ENCODE measurements at places on chromosomes 12 and 14.

DNA sequence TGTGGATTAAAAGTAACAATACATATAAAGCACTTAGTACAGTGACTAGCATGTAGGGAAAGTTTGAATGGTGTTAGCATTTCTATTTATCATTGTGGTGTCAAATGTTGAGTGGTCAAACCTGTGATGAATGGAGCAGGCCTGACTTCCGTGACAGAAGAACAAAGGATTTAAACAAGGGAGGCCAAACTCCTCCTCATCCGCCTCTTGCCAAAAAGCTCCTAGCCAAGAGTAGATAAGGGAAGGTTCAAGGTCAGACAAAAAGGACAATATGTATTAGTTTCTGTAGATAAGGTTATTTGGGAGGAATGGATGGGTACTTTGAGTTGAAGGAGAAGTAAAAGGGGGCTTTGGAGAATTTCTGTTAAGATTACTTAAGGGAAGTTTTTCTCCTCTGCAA, 6.5 kb downstream of the RNASE7 start:
- no peak for DNase-seq

DNA sequence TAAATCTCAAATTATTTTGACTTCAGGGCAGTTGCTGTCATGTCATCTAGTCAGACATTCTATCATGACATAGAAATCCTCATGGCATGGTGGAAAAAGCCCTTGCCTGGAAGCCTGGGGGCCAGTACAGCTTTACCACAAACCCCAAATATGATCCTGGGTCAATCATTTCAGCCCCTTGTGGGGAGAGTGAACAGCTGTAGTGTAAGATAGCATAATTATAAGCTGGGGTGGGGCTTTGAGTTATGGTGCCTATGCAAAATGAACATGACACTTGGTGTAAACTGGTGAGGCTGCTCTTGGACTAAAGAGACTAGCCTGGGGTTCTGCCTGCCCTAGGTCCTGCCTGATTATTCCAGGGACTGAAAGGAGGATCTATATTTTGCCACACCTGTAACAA, 207.7 kb upstream of the DDHD1 start:
- no peak for DNase-seq

GRCh38 chr12:44817687-44818086, 58.4 kb downstream of the NELL2 start:
- DNase-seq: no peak

DNA sequence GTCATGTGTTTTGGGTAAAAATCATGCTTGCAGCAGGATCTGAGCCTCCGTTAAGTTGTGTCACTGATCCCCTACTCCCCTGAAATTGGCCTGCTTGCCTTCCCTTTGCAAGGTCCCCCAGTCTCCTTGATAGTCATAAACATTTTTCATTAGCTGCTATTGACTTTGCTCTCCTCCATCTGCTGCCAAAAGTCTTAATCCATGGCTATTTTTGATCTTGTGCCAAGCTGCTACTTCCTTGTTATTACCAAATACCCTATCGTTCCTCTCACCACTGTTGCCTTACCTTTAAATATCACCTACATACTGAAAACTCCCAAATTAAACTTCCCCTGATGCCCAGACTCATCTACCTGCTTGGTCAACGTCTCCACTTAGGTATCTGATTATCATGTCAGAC, 148.3 kb downstream of the PHLDA1 start:
- no peak for DNase-seq

- no peak for DNase-seq
These were observed 24.5 kb downstream of the NELL2 start for GRCh38 chr12:44851586-44851985.

GRCh38 chr12:47813511-47814196, 6.0 kb downstream of the HDAC7 start:
- no peak for DNase-seq

GRCh38 chr14:61026526-61026925, 45.5 kb downstream of the SLC38A6 start:
- DNase-seq: no peak

- no peak for DNase-seq
These were observed 539.8 kb downstream of the NRXN3 start for GRCh38 chr14:78709795-78710557.

DNA sequence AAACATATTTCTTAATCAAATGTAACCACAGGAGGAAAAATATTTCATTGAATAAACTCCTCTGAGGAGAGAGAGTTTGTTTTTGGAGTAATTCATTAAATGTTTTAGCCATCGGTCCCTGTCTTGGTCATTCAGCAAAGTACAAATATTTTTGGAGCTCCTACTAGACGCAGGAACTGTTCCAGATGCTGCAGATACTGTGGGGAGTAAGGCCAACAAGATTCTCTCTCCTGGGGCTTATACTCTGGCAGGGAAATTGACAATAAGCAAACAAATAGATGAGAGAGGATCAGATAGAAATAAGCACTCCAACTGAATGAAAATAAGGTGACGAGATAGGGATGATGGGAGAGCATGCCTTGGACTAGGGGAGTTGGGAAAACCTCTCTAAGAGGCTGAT, 264.1 kb downstream of the TTC8 start:
- DNase-seq: no peak

- DNase-seq: no peak
These were observed 18.9 kb upstream of the COCH start for GRCh38 chr14:30855345-30856037.

DNA sequence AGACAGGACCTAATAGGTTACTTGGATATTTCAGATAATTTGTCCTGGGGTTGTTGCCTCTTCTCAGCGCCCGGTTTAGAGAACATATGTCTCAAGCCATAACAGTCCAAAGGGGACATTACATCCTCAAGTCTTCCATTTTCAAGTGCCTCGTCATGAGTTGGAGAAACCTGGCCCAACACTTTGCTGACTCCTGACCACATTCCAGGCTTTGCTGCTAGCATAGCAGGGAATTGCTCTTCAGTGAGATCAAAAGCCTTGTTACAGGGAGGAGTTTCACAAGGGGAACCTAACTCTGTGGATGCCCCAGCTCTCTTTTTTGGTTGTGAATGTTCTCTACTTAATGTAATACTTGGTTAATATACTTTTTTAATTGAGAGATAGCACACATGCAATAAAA, 8.2 kb upstream of the MMP19 start:
- no peak for DNase-seq

GRCh38 chr12:120971299-120972180, 6.8 kb upstream of the HNF1A start:
- peak; percentile 15 for DNase-seq

DNA sequence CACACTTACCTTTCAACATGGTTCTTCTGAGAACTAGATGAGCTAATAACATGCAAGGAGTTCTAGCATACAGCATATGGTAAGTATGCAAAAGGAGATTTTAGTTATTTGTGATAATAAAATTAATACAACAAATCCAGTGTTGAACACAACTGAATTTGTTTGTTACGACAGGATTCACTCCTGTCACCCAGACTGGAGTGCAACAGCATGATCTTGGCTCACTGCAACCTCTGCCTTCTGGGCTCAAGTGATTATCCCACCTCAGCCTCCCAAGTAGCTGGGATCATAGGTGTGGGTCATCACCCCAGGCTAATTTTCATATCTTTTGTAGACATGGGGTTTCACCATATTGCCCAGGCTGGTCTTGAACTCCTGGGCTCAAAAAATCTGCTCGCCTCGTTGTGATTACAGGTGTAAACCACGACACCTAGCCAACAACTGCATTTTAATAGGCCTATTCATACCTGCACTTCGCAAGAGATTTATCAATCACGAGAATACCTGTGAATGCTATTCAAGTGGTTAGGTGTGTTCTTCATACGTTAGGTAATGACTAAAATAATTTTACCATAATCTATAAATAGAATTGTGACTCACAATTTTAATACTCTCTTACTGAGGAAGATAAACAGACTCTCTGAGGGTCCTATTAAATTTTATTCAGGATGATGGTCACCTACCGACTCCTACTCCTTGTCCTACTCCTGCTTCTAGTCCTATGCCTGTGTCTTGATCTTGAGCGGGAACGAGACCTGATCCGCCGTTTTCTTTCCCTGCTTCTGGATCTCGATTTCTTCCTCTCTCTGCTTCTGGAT, 10.0 kb downstream of the RSRC2 start:
- DNase-seq: no peak

GRCh38 chr14:32984241-32984930, 45.7 kb downstream of the NPAS3 start:
- DNase-seq: no peak

DNA sequence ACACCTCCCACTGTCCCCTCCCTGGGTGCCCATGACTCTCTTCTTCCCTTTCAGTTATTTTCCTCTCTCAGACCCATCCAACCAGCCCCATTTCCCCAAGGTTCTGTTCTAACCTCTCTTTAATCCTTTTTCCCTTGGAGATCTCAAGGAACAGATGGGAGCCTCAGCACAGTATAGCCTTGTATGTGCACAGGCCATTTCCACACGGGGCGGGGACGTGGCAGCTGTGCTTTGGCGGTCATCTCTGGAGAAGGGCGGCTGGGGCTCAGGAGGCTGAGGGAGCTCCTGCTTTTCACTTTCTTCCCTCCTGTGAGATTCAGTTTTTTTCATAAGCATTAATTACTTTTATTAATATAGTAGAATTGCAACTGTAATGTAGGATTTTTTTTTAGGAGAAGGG, 212.2 kb downstream of the ZFP36L1 start:
- DNase-seq: no peak

DNA sequence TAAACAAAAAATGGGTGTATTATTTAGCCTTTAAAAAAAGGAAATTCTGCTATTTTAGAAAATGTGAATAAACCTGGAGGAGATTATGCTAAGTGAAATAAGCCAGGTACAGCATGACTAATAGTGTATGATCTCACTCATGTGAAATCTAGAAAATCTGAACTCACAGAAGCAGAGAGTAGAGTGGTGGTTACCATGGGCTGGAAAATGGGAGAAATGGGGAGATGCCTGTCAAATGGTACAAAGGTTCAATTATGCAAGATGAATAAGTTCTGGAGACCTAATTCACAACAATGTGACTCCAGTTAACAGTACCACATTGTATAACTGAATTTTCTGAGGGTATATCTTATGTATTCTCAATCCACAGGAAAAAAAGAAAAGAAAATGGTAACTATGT, 17.4 kb upstream of the LEMD3 start:
- no peak for DNase-seq

DNA sequence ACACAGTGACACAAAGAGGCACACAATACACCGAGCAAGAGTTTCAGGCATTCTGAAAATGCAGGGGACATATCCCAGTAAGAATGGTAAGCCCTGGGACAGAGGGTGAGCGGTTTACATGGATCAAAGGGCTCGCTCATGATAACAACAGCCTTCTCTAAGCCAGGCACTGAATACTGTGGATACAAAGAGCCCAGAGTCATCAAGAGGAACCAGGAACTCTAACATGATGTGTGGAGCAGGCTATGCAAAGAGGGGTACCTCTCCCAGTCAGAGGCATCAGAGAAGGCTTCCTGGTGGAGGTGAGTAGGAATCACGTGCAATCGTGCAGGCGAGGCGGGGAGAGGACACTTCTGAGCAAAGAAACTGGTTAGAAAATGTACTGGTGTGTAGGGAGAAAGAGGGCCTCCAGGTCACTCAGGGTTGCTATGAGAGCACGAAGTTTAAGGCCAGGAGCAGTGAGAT, 76.9 kb upstream of the EEA1 start:
- DNase-seq: no peak

DNA sequence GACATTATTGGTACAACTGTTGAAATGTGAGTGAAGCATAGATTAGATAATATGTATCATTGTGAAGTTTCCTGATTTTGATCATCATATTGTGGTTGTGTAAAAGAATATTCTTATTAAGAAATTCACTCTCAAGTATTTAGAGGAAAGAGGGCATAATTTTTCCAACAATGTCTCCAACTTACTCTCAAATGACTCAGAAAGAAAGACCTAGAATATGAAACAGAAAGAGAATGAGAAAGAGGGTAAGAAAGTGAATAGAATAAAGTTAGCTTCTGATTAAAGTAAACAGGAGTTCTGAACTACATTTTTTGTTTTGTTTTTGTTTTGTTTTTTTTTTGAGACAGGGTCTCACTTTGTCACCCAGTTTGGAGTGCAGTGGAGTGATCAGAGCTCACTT, 123.0 kb downstream of the CPNE8 start:
- no peak for DNase-seq

- no peak for DNase-seq
These were observed 89.6 kb downstream of the SCARB1 start for GRCh38 chr12:124774054-124774461.

- no peak for DNase-seq
These were observed 26.6 kb downstream of the TRAFD1 start for GRCh38 chr12:112151766-112152541.

GRCh38 chr12:4915752-4916151, 6.0 kb downstream of the KCNA1 start:
- no peak for DNase-seq

DNA sequence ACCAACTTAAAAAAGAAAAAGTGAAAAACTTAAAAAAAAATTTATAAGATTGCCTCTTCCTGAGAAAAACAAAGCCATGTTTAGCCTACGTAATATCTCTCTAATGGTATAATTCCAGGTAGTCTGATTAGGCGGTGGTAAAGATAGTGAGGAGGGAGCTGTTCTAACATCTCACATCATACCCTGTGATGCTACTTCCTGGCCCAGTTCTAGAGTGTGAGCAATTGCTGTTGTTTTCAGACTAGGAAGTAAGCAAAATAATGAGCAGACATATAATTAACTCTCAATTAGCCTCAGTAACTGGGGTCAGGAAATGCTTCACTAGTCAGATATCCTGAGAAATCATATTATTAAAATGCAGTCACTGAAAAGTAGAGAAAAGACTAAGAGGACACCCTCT, 113.9 kb downstream of the PHLDA1 start:
- no peak for DNase-seq

DNA sequence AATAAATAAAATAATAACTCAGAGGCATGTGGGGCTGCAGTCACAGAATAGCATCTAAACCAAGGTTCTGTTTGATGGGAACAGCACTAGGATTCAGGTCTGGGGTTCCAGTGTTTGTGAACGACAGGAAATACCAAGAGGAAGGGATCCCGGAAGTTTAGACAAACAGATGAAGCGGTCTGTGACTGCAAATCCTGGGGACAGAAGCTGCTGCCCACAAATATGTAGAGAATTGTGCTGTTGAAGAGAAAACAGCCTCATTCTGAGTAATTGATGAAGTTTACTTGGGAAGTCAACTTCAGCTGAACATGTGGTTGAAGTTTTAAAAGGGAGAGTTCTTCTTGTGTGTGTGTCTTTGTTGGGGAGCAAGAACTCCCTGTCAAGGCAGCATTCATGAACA, 98.4 kb upstream of the TBX5 start:
- DNase-seq: no peak

DNA sequence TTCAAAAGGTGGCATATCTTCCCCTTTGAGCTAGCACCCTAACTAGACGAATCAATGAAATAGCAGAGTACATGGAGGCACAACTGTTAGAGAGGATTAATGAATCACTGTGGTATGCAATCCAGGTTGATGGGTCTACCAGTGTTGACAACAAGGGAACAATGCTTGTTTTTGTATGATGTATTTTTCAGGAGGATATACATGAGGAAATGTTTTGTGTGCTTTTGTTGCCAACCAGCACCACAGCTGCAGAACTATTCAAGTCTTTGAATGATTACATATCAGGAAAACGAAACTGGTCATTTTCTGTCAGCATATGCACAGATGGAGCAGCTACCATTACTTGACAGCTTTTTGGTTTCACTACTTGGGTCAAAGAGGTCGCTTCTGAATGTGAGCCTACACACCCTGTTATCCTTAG, 142.6 kb downstream of the GPHN start:
- no peak for DNase-seq

Measured in stimulated activated CD4-positive, alpha-beta T cell treated with anti-CD3 and anti-CD28 coated beads, Interleukin-1b, Interleukin-23, amount 100 ng/mL, for 4 hours (primary cell).